Stimulated activated CD4-positive, alpha-beta T cell treated with anti-CD3 and anti-CD28 coated beads, Interleukin-1b, Interleukin-23, amount 100 ng/mL, for 24 hours (primary cell): ENCODE measurements at places on chromosomes 16 and 17.
A peak's percentile ranks its signal among the peaks of the same experiment; 100 is the strongest.

- no peak for DNase-seq
These were observed 281.6 kb downstream of the RBFOX1 start for GRCh38 chr16:7614021-7614795.

DNA sequence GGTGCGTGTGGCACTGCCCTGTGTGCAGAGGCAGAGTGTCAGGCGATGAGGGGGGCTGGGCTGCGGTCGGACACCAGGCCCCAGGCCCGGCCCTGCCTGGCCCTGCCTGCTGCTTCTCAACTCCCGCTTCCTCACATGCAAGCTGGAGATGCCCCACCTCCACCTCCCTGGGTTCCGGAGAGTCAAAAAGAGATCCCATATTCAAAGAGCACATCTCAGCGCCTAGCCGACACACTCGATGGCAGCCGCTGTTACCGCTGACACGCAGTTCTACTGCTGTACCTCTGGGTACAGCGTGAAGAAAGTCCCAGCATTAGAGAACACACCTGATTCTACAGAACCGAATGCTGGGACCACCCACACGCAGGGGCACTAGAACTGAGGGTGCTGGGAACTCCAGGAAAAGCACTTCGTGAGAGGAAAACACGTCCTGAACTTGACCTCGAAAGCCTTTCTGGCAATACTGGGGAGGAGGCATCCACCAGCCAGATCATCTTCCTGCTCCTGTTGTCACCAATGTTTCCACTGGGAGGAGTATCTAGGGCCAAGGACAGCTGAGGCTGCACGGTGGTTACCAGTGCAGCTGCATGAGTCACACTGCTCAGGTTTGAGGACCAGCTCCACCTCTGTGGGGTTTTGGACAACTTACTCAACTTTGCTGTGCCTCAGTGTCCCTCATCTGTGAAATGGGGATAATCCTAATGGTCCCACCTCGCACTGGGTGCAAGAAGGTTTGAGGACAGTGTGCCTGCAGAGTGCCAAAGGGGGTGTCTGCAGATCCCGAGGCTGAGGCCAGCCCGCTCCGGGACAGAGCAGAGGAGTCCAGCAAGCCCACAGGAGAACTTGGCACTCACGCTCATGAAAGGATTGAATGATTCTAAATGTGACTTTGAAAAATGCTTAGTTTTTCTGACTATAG lies 100.4 kb upstream of the DNAH17 start:
- no peak for DNase-seq

- DNase-seq = no peak
These were observed 2.0 kb downstream of the RARA start for GRCh38 chr17:40310882-40311391.

- DNase-seq = no peak
These were observed 837 bp downstream of the LRRC59 start for GRCh38 chr17:50396261-50397110.

DNA sequence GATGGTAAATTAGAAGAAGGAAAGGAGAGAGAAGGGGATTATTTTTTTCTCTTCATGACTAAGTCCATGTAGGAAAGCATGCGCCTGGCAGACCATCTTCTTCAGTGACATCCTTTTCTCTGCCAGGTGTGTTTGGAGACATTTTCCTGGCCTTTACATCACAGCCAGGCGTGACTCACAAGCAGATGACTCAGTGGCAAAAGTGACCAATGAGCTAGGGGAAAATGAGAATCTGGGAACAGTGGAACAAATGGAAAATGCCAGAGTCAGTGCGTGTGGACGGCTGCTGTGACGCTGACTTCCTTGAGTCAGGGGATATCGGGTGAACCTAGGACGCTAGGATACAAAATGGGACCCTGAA lies 9.4 kb downstream of the KIAA0513 start:
- peak; percentile 7 for DNase-seq

- peak; percentile 78 for DNase-seq
These were observed at the start of gene PIP4K2B for GRCh38 chr17:38799501-38800236. PIP4K2B (minus strand) TSS chr17:38799556; CDS start chr17:38799424, 132 bp downstream.

DNA sequence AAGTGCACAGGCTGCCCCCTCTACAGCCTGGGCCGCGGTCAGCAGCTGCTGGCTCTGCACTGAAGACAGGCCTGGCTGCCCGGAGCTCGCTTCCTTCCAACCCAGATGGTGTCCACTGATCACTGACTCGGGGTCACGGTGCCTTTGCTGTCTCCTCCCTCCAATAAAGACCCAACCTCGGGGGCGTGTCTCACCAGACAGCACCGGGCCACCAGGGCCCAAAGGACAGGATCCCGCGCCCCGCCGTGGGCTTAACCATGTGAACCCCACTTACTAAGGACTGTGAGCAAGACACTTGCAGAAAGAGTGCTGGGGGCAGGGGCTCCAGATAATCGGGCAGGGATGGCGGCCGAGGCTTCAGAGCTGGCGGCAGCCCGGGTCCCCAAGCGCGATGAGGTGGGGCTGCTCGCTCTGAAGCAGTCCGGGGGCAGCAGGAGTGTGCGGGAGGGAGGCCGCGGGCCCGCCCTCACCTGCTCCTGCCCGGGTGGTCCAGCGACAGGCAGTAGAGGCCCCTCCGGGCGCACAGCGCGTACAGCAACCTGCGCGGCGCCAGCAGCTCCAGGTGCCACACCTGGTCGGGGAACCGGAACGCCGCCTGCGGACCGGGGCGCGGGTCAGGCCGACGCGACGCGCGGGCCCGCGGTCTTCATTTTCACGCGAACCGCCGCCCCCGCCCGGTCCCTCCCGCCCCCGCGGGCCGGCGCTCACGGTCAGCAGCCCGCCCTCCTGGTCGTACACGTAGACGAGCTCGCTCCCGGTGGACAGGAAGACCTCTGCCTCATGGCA lies 502 bp downstream of the FAAP100 start:
- DNase-seq = no peak

DNA sequence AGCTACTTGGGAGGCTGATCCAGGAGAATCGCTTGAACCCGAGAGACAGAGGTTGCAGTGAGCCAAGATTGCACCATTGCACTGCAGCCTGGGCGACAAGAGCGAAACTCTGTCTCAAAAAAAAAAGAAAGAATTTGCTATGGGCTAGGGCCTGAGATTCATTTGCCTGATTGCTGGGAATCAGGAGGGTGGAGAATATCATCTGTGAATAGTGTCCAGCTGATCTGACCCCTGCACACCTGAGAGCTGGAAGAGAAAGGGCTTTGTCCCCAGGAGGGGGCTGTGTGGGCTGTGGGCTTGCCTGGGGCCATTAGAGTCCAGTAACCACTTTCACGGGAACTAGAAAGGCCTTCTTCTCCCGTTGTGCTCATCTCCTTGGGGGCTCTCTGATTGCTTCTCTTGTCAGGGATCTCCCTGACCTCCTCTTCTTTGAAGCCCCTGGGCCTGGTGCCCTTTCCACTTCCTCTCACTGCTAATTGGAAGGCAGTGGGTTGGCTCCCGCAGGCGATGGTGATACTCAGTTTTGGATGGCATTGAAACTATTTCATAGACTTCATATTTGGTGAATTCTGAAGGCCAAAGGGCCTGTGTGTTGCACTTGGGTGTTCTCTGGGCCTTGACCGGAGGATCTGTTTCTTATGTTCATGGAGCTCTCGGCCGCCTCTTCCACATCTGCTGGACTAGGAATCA lies 66.1 kb upstream of the NFAT5 start:
- DNase-seq = no peak

- DNase-seq = no peak
These were observed at the start of gene CCL5 for GRCh38 chr17:35879773-35880654. CCL5 (minus strand) TSS chr17:35880360.

GRCh38 chr17:64183815-64184214 lies 53.9 kb upstream of the ERN1 start:
- no peak for DNase-seq

DNA sequence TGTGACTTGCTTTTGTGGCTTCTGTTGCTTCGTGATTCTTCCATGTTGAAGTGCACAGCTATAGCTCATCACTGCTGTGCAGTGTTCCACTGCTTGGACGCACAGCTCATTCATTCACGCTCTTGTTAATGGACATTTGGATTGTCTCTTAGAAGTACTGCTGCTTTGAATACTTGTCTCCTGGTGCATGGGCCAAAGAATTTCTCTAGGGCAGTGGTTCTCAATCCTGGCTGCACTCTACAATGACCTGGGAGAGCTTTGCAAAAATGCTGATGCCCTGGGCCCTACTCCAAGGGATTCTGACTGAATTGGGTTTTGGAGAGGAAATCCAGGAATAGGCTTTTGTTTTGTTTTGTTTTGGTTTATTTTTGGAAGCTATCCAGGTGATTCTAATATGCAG lies 20.0 kb downstream of the CCL17 start:
- no peak for DNase-seq

GRCh38 chr16:57764341-57765159 lies 29.0 kb downstream of the KATNB1 start:
- no peak for DNase-seq

GRCh38 chr17:17415006-17415405 lies 61.8 kb upstream of the MED9 start:
- DNase-seq = no peak

DNA sequence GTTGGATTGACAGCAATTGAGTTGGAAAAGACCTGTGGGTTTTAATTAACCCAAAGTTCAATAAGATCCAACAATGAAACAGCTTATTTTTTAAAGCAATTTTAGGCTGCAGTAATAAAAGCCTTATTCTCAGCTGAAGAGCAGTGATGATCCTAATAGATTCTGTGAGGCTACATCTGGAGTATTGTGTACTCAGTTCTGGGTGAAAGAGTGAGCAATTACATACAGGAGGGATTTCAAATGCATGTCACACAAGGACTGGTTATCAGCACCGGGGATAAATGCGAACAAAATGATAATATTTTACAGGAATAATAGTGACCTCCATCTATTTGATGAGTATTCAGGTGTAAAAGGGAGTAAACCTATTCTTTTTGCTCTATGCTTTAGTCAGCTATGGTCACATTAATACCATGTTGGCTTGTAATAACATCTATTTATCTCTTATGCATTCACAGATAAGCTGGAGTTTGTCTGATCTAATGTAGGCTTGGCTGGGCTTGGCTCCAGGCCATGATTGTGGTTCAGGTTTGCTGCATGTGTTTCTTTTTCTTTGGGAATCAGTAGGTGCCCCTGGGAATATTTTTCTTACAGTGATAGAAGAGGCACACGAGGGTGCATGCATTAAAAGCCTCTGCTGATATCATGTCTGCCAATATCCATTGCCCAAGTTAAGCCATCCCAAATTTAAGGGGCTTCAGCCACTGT lies 22.2 kb upstream of the TOX3 start:
- DNase-seq = no peak

DNA sequence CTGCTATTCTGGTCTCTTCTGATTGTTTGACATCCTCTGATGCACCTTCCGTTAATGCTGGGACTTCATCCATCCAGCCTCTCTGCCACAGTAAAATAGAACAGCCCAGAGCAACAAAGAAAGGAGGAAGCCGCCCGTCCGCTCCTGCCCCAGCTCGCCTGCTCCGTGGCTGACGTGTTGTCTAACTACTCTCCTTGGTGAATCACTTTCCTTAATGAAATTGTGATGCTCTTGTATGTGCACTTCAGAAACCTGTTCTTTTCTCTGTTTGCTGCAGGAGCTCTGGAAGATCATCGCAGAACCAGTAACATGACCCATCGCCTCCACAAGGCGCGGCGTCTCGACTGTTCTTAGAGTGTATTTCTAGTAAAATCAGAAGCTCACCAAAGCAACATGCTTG lies 24.3 kb downstream of the METTL22 start:
- DNase-seq = no peak
